ENCODE measurements at places on chromosomes 11 and 22.

DNA sequence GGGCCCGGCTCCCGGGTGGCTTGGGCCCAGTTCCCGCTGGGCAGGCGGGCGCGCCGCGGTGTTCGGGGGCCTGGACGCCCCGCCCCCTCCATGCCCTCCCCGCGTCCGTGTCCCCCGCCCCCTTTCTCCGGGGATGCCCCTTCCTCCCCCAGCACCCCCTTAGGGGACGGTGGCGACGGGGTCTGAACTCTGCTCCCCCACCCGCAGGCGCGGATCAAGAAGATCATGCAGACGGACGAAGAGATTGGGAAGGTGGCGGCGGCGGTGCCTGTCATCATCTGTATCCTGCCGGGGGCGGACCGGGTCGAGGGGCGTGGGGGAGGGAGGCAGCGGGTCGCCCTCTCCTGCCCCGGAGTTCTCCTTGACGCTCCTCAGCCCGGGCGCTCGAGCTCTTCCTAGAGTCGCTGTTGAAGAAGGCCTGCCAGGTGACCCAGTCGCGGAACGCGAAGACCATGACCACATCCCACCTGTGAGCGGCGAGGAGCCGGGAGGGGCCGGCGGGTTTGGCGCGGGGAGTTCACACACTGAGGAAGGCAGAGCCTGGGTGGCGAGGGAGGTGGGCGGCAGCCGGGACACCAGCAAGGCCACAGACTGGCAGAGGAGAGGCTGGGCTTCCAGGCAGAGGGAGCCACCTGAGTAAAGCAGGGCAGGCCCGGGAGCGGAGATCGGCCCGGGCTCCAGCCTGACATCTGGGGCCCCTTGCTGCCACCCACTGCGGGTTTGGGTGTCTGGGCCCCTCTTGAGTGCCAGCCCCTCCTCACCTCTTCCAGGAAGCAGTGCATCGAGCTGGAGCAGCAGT lies 546 bp downstream of the DRAP1 start:
- DNase-seq = no peak

- no peak for DNase-seq
These were observed 6.5 kb downstream of the ARSA start for GRCh38 chr22:50621356-50621880.

DNA sequence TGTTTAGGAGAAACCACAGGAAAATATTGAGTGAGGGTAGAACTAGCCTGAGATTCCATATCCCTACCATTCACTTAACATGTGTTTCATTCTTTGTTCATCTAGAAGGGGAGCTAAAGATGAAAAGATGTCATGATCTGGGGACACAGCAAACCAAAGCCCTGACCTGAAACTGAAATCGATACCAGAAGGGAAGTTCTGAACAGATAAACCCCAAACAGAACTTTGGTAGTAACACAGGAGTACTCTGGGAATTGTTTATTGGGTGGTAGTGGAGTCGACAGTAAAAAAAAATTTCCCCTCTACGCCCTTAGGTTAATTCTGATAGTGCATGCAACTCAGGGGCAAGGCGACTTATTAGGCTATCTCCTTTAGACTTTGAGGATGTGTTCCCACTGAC lies 27.2 kb downstream of the OR2AT4 start:
- no peak for DNase-seq

DNA sequence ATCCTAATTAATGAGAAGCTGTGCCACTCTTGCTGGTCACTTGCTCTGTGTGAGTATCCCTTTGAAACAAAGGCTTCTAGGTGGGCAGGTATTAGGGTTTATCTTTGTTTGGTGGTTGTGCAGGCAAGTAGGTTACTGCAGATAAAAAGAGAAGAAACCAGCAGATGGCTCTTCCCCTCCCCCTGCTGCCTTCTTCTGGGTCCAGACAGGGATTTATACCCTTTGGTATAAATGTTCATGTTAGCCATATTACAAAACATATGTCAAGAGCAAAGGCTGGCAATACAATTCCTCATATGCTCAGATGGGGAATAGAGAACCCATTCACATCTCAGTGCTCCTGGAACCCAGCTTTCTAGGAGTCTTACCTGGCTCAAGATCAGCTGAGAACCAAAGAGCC lies 109.9 kb downstream of the NAV2 start:
- DNase-seq = no peak

DNA sequence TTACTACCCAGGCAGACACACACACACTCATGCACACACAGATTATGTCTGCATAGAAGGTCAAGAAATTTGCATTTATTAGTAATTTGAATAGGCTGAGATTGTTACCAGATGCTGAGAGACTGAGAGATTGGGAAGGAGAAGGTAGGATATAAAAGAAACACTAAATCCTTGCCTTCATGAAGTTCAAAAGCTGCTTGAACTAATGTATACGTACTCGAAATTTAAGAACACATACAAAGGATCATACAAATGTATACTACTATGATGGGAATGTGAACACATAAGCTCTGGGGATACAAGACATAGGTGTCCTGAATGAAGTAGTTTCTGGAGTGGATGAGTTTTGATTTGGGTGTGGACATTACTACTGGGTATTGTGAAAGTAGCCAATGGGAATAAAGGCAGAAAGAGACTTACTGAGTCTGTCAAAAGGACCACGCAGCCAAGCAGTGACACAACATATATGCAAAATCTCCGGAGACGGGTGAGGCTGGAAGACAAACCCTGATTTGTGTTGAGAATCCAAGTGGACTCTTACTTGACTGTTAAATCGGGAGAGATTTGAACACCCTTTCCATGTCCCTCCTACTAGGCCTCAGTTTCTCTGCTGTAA lies 7.3 kb upstream of the PKNOX2 start:
- DNase-seq = no peak

GRCh38 chr11:44573333-44573732 lies 7.9 kb downstream of the CD82 start:
- DNase-seq = no peak

DNA sequence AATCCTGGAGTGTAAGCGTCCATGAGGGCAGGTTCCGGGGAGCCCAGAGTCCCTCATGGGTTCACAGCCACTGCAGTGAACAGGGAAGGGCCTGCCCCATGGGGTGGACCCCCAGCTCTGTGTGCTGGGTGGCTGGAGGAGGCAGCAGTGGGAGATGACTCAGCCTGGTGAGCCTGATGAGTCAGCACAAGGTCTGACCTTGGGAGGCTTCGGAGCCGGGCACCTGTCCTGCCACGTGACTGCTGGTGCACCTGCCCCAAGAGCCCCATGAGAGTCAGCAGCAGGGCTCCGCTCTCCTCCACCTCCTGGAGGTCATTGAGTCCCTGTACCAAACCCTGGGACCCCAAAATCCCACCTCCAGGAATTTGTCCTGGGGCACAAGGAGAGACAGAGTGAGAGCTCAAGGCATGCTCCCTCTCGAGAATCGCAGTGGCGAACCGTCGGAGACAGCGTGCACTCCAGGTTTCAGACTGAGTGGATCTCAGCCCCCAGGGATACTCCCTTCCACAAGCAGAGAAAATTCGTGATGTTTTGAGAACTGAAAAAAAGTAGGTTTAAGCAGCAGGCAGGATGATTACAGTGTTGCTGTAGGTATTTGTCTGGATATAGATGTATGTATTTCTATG lies 1221.7 kb downstream of the BRD1 start:
- no peak for DNase-seq

GRCh38 chr22:45472426-45472825 lies 30.3 kb upstream of the FBLN1 start:
- DNase-seq = no peak

GRCh38 chr11:68998390-68998911 lies 14.6 kb downstream of the MRGPRF start:
- DNase-seq = no peak

- DNase-seq = no peak
These were observed 79.8 kb downstream of the KCNQ1 start for GRCh38 chr11:2524446-2525165.

- DNase-seq = peak; percentile 37
These were observed 71.6 kb downstream of the C11orf58 start for GRCh38 chr11:16809886-16810668.

- no peak for DNase-seq
These were observed 58.9 kb downstream of the PISD start for GRCh38 chr22:31603081-31603525.

DNA sequence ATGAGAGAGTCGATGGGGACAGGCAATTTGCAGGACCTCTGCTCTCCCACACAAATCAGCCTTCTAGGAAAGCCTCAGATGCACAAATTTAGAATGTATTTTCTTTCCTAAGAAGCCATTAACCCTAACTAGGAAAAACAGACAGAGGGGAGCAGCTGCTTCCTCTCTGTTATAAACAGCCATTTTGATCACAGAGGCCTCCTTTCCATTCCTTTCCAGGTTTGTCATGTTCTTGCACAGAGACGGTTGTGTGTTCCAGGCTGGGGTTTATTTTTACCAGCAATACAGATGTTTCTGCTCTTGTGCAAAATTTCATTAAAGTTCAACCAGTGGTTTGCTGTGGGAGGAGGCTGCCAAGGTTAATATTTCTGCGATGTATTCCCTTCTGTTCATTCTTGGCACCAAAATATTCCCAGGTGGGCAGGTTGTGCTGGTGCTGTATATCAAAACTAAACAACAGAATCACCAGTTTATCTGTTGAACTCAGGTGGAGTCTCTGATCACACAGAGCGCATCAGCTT lies 90.2 kb downstream of the NAV2 start:
- no peak for DNase-seq

DNA sequence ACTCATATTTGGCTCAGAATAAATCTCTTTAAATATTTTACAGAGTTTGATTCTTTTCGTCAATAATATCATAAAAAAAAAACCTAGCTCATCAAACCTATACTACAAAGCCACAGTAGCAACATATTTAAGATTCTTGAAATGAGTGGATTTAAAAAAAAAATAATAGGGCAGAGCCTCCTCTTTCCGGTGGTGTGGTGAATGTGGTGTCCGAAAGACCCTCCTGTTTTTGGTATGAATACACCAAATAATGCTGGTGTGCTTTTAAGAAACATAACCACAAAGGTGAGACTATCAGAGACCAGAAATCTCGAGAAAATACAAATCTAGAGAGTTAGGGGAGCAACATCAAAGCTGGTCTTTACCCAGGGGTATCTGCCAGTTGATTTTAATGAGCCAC lies 342.6 kb downstream of the TBC1D22A start:
- no peak for DNase-seq

DNA sequence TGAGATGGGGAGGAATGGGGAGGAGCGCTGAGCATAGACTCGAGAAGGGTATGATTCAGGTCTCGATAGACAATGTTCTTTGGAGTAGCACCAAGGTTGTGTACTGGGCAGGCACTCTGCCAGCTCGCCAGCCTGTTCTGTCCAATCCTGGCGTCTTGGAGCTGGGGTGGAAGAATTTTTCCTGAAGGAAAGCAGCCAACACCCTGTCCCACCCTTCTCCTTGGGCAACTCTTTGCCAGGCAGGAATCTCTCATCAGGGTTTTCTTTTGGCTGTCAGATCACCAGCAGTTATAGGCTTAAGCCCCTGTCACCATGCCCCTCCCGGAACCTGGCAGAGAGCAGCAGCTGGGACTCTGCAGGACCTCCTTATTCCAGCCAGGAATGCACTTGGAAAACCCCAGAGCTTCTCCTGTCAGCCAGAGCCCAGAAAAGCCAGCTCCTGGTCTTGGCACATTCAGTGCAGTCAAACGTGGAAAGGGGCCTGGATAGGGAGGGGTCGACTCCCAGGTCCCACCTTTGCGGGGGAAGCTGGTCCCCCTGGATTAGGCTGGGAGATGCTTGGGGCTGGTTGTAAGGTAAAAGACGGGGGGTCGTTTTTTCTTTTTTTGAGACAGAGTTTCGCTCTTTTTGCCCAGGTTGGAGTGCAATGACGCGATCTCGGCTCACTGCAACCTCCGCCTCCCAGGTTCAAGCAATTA lies 14.4 kb upstream of the SPTBN2 start:
- no peak for DNase-seq

DNA sequence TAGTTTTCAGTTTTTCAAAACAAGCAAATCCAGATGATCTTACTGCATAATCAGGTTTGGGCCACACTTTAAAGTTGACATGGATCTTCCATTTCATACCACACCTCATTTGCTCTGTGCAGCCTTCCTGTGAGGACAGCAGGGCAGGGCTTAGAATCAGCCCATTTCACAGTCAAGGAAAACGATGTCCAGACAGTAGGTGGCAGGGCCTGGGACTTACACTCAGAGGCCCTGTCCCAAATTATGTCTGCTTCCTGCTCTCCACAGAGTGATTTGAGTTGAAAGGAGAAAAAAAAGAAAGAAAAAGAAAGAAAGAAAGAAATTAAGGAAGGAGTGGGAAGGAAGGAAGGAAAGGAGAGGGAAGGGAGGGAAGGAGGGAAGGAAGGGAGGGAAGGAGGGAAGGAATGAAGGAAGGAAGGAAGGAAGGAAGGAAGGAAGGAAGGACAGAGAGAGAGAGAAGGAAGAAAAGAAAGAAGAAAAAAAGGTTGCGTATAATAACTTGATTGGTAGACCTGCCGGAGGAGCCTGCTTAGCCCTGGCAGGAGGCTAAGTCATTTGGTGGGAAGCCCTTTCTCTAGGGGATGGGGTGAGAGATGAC lies 23.6 kb downstream of the TSKU start:
- no peak for DNase-seq

GRCh38 chr22:48957311-48957986 lies 870.2 kb downstream of the BRD1 start:
- DNase-seq = no peak

DNA sequence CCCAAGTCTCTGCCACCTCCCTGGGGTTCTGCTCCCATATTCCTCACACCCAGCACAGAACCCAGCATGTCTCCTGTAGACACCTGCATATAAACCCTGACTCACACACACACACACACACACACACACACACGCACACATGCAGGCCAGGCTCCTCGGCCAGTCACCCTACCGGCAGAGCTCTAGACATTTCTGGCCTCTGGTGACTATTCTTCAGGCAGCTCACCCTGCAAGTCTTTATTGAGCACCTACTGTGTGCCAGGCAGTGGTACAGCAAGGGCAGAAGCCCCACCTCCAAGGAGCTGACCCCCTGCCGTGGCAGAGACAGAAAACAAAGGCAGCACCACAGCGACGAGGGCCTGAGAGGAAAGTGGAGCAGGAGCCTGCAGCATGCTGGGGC lies 50.3 kb downstream of the CDKN1C start:
- DNase-seq = peak; percentile 22
